ENCODE measurements at places on chromosomes 3 and 15.

DNA sequence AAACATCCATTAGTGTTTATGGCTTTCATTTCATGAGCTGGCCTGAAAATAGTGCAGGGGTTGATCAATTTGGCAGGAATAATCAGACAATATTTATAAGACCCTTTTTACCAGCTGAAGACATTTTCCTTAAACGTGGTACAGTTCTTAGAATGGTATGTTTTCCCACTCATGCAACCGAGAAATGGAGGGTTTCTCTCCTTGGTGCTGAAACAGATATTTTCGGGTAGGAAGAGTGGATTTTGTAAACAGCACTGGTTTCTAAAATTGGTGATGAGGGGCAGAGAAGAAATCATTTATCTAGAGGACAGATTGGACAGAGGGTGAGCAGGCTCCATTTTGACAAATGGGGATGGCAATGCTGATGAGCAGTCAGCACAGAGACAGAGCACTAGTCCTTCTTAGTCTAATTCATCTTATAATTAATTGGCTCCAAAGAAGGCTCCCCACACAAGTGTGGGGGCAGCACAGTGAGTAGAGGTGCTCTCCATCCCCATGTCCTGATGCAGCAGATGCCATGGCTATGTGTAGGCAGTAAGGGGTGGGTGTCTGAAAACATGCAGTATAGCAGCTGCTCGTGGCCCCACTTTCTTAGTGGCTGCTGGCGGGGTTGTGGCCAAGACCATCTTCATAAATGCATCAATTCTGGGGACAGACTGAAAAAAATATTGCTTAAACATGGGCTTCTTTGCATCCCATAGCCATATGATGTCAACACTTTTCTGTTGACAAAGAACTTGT is 18.1 kb upstream of the SLC7A14 start:
- no peak for DNase-seq

DNA sequence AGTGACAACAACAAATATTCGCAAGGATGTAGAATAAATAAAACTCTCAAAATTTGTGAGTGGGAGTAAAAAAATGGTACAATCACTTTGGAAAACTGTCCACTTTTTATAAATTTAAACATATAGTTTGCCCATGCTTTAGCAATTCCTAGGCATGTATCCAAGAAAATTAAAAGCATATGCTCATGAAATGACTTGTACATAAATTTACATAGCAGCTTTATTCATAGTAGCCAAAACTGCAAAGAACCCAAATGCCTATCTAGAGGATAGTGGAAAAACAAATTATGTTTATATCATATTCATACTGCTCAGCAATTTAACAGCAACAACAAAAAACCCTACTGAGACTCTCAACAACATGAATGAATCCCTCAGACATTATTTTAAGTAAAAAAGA is 363.6 kb upstream of the CCDC54 start:
- DNase-seq, result no peak

- no peak for DNase-seq
Measured at GRCh38 chr3:96915445-96915844, 101.1 kb downstream of the EPHA6 start.

- DNase-seq, result no peak
Measured at GRCh38 chr3:35565048-35565447, 74.3 kb upstream of the ARPP21 start.

DNA sequence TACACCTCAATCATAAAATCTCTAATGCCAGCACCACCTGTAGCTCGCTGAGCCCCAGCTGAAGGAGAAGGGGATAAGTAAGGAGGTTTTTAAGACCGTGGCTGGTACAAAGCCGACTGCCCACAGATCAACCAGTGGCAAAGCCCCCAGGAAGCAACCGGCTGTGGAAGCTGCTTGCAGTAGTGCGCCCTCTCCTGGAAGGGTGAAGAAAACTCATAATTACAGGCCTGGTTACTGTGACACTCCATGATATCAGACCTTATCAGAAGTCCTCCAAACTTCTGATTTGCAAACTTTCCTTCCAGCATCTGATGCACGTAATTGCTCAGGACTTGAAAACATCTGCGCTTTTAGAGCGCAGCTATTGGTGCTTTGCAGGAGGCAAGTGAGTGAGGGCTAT is 63.1 kb upstream of the MCTP2 start:
- DNase-seq, result no peak

- no peak for DNase-seq
Measured at GRCh38 chr3:112092496-112093179, 6.4 kb downstream of the C3orf52 start.

DNA sequence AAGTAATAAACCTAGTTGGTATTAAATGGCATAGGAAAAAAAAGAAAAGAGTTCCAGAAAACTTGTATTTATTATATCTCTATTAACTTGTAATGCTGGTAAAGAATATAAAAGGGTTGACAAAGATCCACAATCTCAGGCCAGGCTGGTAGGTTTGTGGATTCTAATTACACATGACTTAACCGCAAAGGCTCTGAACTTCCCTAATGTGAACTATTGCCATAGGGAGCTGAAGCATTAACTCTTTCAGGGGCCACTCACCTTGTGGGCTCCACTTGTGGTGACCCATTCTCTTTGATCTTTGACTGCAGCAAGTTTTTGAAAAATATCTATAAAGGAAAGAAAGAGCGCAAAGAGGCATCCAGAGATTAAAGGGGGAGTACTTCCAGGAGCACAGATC is 58.5 kb downstream of the NEK10 start:
- DNase-seq, result no peak

- no peak for DNase-seq
Measured at GRCh38 chr3:156135921-156136638, 15.7 kb downstream of the KCNAB1 start.

DNA sequence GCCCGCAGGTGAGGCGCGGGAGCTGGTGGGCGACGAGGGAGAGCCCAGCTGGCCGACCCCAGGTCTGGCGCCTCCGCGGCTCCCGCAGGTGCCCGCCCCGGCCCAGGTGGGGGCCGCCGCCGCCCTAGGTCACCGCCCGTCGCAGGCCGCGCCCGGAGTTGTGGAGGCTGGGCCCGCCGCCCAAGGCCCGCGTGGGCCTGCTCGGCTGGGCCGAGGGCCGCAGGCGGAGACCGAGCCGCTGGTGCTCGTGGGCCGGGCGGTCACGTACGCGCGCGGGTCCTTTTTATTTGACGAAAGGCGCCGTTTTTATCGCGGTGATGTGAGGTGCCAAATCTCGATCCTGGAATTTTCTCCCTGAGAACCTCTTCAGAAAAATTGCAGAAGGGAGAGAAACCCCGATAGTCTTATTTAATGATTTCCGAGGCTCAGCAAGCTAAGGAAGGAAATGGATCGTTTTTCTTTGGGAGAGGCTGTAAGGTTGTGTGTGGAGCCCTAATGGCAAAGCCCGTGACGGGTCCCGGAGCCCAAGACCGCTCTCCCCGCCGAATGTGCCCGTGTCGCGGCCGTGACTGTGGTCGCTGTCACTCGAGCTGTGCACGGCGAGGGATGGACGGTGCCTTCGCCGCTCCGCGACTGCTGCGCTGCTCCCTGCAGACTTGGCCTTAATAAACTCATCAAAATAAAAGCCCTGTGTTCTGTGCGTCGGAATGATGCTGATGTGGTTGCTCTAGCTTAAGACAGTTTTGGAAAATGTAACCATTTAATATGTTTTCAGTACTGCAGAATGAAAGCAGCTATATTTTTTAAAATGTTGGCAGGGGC is 612 bp downstream of the APPL1 start:
- DNase-seq, result no peak

GRCh38 chr3:176769547-176770190 is 427.6 kb downstream of the TBL1XR1 start:
- no peak for DNase-seq

DNA sequence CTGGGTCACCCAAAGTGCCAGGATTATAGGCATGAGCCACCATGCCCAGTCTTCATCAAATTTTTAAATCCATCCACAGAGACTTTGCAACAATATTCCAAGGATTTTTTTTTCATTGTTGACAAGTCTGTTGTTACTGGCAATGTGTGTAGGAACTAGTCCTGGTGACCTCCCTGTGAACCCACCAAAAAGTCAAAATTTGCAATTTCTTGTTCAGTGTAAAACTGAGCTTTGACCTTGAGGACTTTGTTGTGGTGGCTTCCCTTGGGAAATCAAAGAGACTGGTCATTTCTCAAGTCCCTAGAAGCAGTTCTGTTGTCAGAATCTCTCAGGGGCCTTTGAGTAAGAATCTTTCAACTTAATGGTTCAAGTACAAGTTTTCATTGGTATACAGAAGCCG is 36.9 kb upstream of the COL8A1 start:
- no peak for DNase-seq

DNA sequence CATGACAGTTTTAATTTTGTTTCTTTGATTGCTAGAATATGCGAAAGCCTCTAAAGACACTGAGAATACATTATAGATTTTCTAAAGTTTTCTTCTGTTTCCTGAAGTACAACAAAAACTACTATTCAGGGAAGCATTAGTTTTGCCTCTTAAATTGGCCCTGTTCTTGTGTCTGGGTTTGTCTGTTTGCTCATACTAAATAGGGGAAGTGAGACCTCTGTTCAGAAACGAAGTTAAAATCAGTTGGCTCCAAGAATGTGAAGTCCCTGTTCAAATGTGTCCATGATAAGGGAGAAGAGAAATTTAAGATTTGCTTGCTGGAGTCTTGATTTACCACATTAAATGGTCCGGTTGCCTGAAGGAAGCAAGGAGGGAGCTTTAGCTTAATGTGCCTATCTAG is 327.3 kb upstream of the GBE1 start:
- DNase-seq, result no peak

- no peak for DNase-seq
Measured at GRCh38 chr3:72303926-72304325, 519.0 kb upstream of the PROK2 start.

- no peak for DNase-seq
Measured at GRCh38 chr3:154125378-154126030, 4.3 kb downstream of the ARHGEF26 start.

- DNase-seq, result no peak
Measured at GRCh38 chr3:5579946-5580345, 392.4 kb downstream of the EDEM1 start.

GRCh38 chr3:16528581-16528993 is 15.1 kb upstream of the RFTN1 start:
- no peak for DNase-seq

GRCh38 chr3:147449669-147450068 is 40.5 kb downstream of the ZIC1 start:
- no peak for DNase-seq

DNA sequence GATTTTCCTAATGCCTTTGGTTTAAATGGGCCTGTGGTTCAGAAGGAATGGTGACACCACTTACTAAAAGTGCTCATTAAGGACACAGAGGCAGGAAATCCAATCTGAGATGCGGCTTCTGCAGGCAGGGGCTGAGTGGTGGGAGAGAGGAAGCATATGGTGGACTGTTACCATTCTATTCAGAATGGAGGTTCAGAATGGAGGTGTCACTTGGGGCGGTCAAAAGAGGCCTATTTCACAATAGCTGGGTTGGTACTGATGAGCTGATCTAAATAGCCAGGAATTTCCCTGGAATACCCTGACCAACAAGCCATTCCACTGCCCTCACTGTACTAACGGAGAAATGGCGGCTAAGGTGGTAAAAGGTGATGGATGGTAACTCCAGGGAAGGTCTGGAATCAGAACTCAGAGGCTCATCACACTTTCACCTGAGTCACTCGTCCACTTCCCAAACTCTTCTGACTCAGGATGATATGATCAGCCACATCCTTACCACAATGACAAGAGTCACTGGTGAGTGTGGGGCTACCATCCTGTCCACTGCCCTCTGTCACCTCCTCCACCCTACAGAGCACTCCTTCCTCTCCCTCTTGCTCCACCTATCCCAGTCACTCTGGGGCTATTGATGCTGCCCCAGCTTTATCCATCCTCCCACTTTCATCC is 15.7 kb downstream of the RFT1 start:
- no peak for DNase-seq

- DNase-seq, result no peak
Measured at GRCh38 chr3:184308744-184309143, 5.7 kb upstream of the EIF4G1 start.

- no peak for DNase-seq
Measured at GRCh38 chr15:52020221-52021085, 1.4 kb downstream of the MAPK6 start.

DNA sequence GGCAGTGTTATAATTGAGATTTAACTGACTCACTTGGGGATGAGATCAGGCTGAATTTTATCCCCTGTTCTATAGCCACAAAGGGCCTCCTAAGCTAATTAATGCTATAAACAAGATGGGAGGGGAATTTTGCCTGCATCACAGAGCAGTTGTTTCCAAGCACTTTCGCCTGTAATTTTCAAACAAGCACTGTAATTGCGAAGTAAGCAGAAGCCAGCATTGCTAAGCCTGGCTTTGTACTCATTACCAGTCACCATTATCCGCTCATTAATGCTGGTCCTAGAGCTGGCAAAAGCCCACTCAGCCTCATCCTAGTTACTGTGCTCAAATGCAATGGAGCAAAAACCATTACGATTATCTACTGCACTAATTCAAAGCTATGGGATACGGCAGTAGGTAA is 356.6 kb upstream of the UBE2E2 start:
- DNase-seq, result no peak

DNA sequence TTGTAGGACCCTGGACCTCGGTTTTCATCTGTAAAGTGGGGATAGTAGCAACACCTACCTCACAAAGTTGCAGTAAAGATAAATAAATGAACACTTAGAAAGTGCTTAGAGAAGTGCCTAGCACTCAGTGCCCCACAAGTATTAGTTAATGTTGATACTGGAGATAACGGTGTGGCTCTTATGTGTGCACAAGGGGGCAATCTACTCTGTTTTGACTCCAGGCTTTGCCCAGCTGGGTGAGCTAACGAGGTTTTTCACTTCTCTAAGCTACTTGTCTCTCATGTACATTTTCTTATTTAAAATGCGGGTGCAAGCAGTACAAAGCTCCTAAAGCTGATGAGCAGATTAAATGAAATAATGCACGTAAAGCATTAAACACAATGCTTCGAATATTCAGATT is 193.5 kb upstream of the ICE2 start:
- DNase-seq, result no peak

GRCh38 chr15:73378089-73378488 is 9.3 kb upstream of the HCN4 start:
- DNase-seq, result no peak

- DNase-seq, result no peak
Measured at GRCh38 chr3:10445561-10446175, 59.7 kb downstream of the ATP2B2 start.

DNA sequence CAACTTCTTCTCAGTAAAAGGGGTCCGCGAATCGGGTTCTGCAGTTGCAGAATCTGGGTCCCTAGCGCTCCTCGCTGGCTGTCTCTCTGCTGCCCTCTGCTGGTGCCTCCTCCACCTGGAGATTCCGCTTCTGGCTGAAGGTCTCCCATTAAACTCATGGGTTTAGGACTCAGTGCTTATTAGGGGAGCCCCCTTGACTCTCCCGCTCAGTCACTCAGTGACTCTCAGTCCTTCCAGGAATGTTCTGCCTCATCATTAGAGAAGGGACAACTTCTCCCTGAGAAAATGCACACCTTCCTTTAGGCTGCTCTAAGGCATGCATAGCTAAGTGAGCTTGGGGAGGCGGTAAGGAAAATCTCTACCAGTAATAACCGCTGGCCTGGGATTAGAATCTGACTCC is 7.1 kb downstream of the CPN2 start:
- no peak for DNase-seq

- DNase-seq, result no peak
Measured at GRCh38 chr3:149618151-149619123, 39.4 kb downstream of the WWTR1 start.

All from cortex of kidney (tissue), 1 donor.